Daoy (cell line): ENCODE measurements at places on chromosomes 12 and 14. TPM values are rescaled to one million over a fixed set of nuclear protein-coding genes. Genes with fewer than 3 reads are reported as not detected.

The CPNE6 gene
- total RNA-seq, result not detected in 2 replicates

GRCh38 chr12:84919271-84919670 is 6.7 kb upstream of the SLC6A15 start:
- DNase-seq, result peak; percentile 65

- peak; percentile 59 for DNase-seq
Observed at GRCh38 chr12:58932806-58933681, 12.7 kb upstream of the LRIG3 start.

- peak; percentile 59 for DNase-seq
Observed at GRCh38 chr12:104793285-104793684, 164.8 kb downstream of the SLC41A2 start.

The SRRM4 gene
- total RNA-seq, result 0.03 TPM in 1 of 2 replicates, not detected in the other

DNA sequence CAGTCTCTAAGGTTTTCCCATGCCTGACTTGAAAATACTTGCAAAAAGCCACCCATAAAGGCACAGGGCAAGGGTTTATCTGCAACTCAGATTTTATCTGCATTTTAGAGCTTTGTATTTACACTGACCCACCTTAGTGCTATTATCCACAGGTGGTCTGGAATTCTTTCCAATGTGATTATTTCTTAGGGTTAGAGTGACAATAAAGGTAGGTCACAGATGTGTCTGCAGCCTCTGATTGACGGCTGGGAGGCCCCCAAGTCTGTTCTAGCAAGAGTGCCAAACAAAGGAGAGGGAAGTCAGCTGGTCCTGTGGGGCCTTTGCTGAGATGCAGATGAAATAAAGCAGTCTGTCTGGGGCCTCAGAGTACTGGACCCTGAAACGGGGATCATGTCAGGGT is 64.0 kb downstream of the FRMD6 start:
- DNase-seq, result no peak

- DNase-seq, result no peak
Observed at GRCh38 chr14:73751157-73751691, 37.0 kb upstream of the PNMA1 start.
